ENCODE measurements at places on chromosomes 7 and 10.

DNA sequence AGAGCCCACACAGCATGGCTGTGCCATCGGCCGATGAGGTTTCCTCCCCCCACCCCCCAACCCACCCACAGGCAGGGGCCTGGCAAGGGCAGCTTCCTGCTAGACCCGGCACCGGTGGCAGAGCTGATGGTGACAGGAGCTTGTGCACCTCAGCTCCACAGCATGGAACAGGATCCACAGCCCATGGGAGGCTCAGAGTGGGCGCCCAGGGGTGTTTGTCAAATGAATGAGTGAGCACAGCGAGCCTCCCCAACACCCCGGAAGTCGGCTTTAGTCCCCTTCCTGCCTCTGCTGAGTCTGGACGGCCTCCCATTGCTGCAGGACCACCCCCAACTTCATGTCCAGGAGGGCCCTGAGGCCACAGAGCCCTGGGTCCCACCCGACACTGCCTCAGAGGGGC is 68.9 kb downstream of the PDGFA start:
- no peaks in the 10 kb centered on the region for H3K36me3 ChIP-seq
- peaks cover 8% of the 10 kb centered on the region for H3K4me1 ChIP-seq
- peaks cover 30% of the 10 kb centered on the region for H3K27me3 ChIP-seq

GRCh38 chr10:113594652-113595051 is 41.8 kb downstream of the HABP2 start:
- peaks cover 7% of the 10 kb centered on the region for H3K27me3 ChIP-seq
- H3K4me1 ChIP-seq = peaks cover 2% of the 10 kb centered on the region
- no peaks in the 10 kb centered on the region for H3K36me3 ChIP-seq

- H3K36me3 ChIP-seq = peaks cover 65% of the 10 kb centered on the region
- peak overlapping the region; percentile 81 for H3K27ac ChIP-seq
- H3K27me3 ChIP-seq = no peaks in the 10 kb centered on the region
Observed at GRCh38 chr10:72079356-72079755, 9.0 kb downstream of the SPOCK2 start.

GRCh38 chr10:599767-600166 is 89.7 kb downstream of the DIP2C start:
- H3K4me1 ChIP-seq = no peaks in the 10 kb centered on the region
- DNase-seq = no peak
- peaks cover 6% of the 10 kb centered on the region for H3K27me3 ChIP-seq

DNA sequence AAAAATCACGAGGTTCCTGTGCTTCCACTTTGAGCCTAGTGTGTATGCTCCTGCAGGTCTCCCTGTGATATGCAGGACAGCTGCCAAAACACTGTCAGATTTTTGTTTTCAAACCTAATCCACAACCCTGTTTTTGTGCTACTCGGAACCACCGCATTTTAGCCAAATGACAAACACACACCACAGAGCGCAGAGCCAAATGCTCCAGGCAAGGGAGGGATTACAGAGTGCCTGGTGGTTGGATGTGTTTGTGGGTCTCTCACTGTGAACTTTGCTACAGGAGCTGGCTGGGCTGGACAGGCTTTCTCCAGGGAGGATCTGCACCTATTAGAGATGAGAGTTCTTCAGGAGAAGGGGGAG is 5.7 kb upstream of the RBM28 start:
- no peaks in the 10 kb centered on the region for H3K36me3 ChIP-seq
- no peak overlapping the region for H3K4me3 ChIP-seq
- DNase-seq = no peak
- no peak overlapping the region for H3K27ac ChIP-seq
- H3K4me1 ChIP-seq = peaks cover 4% of the 10 kb centered on the region

DNA sequence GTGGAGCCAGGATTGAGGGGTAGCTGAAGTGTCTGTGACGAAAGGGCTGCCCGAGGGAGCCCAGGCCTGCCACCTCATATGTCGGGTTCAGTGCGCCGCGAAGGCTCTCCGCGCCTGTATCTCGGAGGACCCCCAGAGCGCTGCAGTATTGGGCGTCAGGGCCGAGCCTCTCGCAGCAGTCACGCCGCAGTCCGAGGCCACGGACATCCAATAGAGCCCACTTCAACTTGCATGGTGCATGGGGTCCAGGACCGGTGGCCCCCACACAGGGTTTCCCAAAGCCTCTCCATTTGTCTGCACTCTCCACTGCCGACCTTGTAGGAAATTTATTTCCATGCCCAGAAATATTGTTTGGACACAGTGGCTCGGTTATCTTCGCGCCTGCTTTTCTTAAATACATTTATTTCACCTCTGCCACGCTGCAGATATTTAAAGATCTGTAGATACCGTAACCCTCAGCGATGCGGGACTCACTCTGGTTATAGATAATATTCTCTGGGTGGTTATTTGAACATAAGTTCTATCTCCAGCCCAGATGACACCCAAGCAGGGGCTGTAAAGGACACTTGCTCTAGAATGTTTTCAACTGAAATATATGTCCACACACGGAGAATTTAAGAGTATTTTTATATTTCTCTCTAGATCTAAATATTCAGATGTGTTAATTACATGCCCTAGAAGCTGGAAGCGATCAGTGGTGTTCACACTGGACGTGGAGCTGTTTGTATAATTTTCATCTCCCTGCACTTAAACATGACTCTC is 5.1 kb upstream of the ZNF503 start:
- no peak overlapping the region for H3K27ac ChIP-seq
- no peak overlapping the region for H3K4me3 ChIP-seq
- H3K36me3 ChIP-seq = no peaks in the 10 kb centered on the region

Measured in activated naive CD4-positive, alpha-beta T cell treated with anti-CD3 and anti-CD28 coated beads, Interleukin-2, amount 10 ng/mL, durations not matched to agents 7 days and 5 days (primary cell).